ENCODE measurements at places on chromosomes 11 and 22.

GRCh38 chr11:65855927-65856363 lies 2.0 kb downstream of the CFL1 start:
- peak overlapping the region; percentile 96 for H3K4me3 ChIP-seq
- peaks cover 43% of the 10 kb centered on the region for H3K4me1 ChIP-seq
- H3K36me3 ChIP-seq: peaks cover 54% of the 10 kb centered on the region
- H3K27ac ChIP-seq: peak overlapping the region; percentile 88
- H3K27me3 ChIP-seq: no peaks in the 10 kb centered on the region

DNA sequence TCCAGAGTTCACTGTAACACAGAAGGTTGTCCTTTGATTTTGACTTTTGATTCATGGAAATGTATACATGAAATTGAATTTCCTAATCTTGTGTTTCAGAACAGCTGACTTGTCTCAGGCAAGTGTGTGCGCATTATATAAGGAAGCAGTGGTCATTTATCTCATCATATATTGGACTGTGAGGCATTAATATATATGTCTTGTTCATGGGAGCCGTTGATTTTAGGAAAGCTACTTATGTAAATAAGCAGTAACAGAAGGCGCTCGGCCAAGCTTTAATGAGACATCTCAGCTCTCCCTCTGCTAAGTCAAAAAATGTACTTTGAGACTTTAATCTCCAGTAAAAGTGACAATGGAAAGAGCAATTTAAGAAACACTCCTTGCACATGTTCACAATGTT lies 100.5 kb downstream of the PDHX start:
- DNase-seq: no peak
- no peaks in the 10 kb centered on the region for H3K27me3 ChIP-seq
- no peaks in the 10 kb centered on the region for H3K36me3 ChIP-seq
- no peak overlapping the region for H3K4me3 ChIP-seq
- H3K27ac ChIP-seq: no peak overlapping the region

GRCh38 chr11:3342709-3343108 lies 36.2 kb downstream of the ZNF195 start:
- no peak for DNase-seq
- H3K36me3 ChIP-seq: peaks cover 13% of the 10 kb centered on the region
- H3K27me3 ChIP-seq: peaks cover 47% of the 10 kb centered on the region
- no peak overlapping the region for H3K4me3 ChIP-seq
- no peak overlapping the region for H3K27ac ChIP-seq

DNA sequence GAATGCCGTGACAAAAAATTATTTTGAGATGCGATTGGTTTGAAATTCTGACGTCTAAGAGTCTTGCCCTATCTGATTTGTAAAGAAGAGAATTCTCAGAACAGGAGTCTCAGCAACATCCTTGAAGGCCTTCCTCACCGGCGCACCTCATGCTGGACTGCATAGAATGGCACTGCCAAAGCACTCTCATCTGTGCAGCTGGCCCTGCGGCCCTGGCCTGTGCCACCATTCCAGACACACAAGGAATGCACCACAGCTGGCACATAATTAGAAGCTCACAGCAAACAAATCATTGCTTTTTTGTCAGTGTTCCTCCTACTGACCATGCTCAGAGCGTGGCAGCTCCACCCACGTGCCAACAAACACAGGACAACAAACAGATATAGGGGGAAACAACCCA lies 166.0 kb downstream of the KIRREL3 start:
- H3K4me1 ChIP-seq: no peaks in the 10 kb centered on the region
- no peak overlapping the region for H3K27ac ChIP-seq
- no peak overlapping the region for H3K4me3 ChIP-seq

DNA sequence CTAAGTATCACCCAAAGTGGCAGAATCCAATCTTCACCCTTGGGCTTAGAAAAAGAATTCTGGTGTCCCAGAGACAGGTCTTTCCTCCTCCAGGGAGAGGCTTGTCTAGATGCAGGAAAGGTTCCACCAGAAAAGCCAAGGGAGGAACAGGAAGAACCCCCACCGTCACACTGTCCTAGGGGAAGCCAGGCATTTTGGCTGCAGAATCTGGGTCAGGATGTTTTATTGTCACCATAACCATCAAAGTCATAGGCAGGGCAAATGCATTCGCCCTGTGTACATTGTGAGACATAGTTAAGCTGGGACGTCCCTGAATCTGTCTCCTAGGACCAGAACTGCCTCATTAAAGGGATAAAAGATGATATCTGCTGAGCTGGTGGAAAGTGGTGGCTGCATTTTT lies 590.5 kb downstream of the OPCML start:
- H3K36me3 ChIP-seq: no peaks in the 10 kb centered on the region
- DNase-seq: no peak
- no peak overlapping the region for H3K4me3 ChIP-seq
- H3K27me3 ChIP-seq: peaks cover 50% of the 10 kb centered on the region
- H3K27ac ChIP-seq: no peak overlapping the region

DNA sequence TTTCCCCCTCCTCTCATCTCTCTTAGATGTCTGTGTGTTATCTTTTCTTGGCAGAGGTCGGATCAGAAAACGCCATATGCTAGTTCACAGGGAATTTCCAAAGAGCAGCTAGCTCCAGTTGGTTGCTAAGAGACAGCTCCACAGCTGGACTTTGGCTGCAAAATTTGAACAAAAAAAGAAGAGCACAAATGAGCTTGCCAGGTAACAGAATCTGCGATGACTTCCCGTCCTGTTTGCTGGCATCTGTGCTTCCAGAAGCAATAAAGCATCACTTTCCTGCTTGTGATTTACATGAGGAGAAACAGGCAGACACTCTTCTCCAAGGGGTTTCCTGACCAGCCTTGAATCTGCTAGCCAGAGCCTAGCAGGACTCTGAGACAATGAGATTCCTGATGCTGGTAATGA lies 596.0 kb upstream of the B3GAT1 start:
- H3K27ac ChIP-seq: no peak overlapping the region
- no peaks in the 10 kb centered on the region for H3K4me1 ChIP-seq
- peaks cover 6% of the 10 kb centered on the region for H3K27me3 ChIP-seq

All from activated naive CD8-positive, alpha-beta T cell treated with anti-CD3 and anti-CD28 coated beads for 36 hours (primary cell).